ENCODE measurements at places on chromosomes 2 and 18.

GRCh38 chr2:160291382-160291781, 91.3 kb upstream of the ITGB6 start:
- DNase-seq, result no peak

DNA sequence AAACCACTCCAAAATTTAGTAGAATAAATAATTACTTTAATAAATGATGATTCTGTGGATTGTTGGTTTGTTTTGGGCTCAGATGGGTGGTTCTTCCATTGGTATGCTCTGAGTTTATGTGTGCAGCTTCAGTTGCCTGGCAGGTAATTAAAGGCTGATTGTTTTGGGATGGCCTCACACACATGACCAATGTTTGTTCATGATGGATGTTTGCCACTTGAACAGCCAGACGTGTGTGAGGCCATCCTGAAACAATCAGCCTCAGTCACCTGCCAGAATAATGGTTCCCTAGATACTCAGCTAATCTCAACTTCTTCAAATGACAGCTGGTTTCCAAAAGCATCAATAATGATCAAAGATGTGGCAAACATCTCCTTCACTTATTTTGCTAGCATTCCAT, 352.5 kb upstream of the GULP1 start:
- DNase-seq, result no peak

DNA sequence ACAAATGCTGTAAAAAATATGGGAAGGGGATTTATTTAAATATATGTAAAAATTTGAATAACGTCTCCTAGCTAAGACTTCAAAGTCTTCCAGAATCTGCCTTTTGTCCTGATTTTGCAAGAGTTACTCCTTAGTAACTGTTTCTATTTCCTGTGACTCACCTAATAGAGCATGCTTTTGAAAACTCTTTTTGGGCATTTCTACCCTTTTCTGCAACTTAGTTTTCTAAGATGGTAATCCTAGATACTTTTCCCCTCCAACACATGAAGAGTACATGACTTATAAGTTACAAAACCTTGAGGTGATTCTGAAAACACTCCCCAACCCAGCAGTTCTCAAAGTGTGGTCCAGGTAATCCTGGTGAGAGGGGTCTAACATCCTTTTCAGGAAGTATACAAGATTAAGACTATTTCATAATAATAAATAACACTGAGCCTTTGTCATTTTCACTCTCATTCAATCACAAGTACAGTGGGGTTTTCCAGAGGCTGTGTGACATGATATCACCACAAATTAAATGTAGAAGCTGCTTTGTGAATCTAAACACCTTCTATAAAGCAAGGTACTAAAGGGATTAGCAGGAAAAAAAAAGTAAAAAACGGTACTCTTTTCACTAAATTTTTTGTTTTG, 31.9 kb downstream of the PPP4R3B start:
- no peak for DNase-seq

- DNase-seq, result no peak
These were observed 10.1 kb upstream of the ATP8B1 start for GRCh38 chr18:57813245-57813644.

- DNase-seq, result no peak
These were observed 12.5 kb downstream of the TTLL4 start for GRCh38 chr2:218722876-218723785.

- DNase-seq, result no peak
These were observed 335.6 kb downstream of the PIK3C3 start for GRCh38 chr18:42290318-42291307.

GRCh38 chr2:192544371-192544955, 349.7 kb upstream of the TMEFF2 start:
- no peak for DNase-seq

DNA sequence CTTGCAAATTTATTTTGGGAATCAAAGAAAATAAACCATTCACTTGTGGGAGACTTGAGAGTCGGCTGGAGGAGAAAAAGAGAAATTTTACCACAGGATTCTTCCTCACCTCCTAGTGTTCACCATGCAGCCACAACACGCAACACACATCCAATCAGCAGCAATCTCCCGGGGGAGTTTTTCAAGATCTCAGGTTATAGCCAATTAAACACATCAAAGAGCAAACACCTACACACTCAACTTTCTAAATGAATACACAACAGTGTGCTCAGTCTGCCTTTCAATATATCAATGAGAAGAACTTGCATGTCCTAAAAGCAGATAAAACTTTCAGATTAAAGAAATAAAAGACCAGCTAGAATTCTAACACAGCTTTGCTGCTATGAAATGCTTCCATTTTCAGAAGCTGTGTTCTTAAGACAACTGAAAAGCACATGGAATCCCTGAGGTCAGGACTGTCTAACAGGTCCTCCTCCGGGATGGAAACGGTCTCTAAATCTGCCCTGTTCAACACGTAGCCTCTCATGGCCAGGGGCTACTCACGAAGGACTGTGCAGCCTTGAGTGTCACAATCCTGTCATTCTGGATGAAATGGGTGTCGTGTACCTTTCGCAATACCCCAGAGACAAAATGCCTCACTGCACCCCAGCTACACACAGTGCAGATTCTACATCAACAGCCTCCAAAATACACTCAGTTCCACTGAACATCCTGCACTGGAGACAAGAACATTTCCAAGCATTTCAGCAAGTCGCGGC, 84.2 kb downstream of the ZNF516 start:
- DNase-seq, result no peak

DNA sequence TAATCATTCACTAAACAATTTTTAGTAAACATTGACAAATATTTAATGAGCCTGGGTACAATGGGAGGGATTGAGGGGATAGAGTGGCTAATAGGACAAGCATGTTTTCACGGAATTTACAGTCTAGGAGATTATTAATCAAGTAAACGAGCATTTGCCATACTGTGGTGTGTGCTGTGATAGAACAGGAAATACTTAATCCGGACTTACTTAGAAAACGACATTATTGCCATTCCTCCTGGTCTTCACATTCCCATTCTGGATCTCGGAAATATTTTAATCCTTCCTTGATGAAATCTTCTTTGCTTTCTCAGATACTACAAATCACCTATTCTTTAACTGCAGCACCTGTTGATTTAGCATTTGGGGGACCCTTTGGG, 905 bp downstream of the TTLL4 start:
- no peak for DNase-seq

- DNase-seq, result no peak
These were observed 92.1 kb upstream of the ATP8B1 start for GRCh38 chr18:57895182-57895581.

DNA sequence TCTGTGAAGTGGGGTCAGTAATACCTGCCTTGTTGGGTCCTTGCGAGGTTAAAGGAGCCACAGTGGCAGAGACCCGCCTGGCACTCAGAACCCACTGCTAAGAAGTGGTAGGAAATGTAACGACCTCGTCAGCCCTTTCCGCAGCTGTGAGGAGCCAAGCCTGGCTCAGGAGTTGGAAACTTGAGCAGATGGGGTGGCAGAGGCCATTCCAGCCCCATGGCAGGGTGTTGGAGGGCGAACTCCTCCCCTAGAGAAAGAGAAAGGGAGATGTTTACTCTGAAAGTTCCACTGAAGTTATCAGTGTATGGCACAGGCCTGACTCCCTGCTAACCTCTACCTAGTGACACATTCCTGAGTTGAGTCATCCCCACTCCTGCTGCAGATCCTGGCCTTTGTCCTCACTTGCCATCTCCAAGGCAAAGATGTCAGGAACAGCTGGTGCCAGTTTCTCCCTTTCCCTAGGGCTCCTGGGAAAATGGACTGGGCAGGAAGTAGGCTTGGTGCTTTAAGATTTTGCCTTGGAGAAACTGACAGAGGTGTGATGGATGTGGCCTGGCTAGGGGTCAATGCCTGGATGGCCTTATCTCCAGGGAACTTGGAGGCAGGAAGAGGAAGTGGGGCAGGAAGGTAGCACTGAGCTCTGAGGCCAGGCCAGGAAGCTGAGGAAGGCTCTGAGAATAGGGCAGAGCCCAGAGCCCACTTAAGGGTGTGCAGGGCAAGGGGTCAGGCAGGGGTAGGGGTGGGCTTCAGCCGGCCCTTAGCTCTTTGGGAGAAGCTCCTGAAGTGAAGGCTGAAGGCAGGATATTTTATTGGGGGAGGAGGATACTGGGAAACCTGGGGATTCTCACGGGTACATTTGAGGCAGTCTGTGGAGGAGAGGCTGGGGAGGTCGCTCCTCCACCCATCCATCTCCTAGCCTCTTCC, 888 bp downstream of the VAMP5 start:
- no peak for DNase-seq

GRCh38 chr2:98869870-98870269, 66.2 kb downstream of the CRACDL start:
- DNase-seq, result no peak

DNA sequence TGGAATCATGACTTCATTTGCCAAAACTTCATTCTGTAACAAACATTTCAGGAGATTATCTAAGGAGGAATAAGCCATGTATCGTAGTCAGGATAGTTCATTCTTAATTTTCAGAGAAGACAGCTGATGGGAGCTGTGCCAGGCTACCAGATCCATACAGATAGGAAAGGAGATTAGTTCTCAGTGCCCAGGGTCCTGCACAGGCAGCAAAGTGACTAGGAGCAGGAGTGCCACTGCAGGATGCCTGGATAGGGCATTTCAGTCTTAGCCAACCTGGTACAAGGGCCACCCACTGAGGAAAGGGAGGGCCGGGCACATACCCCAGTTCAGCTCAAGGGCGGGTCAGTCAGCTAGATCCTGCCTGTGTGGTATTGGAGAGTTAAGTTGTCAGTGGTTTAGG, 6.7 kb upstream of the OSR1 start:
- no peak for DNase-seq
